ENCODE measurements at places on chromosomes 5 and 9.

- DNase-seq, result no peak
These were observed 72.7 kb downstream of the CERT1 start for GRCh38 chr5:75438722-75439121.

DNA sequence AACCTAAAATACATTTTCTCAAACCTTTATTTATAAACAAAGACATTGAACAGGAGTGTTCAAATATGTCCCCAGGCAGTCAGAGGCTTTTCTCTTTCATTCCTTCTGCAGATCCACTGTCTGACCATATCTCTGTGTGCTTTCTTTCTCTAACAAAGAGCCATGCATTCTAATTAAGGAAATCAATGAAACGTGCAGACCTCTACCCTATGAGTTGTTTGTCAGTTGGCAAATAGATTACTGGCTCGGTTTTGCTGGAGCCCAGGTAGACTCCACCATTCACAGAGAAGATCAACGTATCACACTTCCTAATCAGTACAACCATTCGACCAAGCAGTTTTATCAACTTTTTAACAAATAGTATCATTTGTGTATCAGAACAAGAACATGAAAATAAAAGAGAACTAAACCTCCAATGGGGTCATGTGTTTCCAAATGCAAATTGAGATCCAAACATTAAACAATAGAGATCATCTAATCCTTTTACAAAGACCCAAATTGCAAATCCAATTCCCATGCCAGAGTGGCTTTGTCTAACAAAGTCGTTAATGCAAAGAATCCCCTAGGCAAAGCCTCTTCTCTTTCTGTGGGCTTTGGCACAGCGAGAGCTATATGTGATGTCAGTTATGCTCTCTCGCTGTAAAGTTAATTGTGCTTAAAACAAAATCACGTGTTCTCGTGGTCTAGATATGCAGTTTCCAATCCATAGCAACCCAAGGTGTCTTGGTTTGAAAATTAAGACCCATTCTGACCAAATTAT, 16.8 kb downstream of the KLF4 start:
- no peak for DNase-seq

- no peak for DNase-seq
These were observed 6.7 kb downstream of the TMEM8B start for GRCh38 chr9:35835766-35836165.

- no peak for DNase-seq
These were observed 162.7 kb downstream of the C9orf50 start for GRCh38 chr9:129458155-129458661.

DNA sequence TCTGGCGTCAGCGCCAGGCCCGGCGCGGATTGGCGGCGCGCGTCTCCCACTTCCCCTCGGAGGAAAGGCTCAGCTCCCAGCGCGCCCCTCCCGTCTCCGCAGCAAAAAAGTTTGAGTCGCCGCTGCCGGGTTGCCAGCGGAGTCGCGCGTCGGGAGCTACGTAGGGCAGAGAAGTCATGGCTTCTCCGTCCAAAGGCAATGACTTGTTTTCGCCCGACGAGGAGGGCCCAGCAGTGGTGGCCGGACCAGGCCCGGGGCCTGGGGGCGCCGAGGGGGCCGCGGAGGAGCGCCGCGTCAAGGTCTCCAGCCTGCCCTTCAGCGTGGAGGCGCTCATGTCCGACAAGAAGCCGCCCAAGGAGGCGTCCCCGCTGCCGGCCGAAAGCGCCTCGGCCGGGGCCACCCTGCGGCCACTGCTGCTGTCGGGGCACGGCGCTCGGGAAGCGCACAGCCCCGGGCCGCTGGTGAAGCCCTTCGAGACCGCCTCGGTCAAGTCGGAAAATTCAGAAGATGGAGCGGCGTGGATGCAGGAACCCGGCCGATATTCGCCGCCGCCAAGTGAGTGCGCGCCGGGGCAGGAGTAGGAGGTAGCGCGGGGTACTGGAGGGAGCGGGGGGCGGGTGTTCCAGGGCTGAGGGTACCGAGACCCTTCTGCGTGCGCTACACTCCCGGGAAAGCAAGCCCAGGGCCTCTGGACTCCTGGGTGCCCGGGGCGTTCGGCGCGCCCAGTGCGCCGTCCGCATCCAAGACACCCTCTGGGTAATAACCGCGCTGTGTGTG, at the start of gene MSX2:
TSS of gene MSX2 (plus strand) at position 99 of the 777 bp plus-strand sequence. CDS start at position 177, 78 bp downstream.
- peak; percentile 91 for DNase-seq

GRCh38 chr5:68449380-68449779, 233.8 kb downstream of the PIK3R1 start:
- no peak for DNase-seq

DNA sequence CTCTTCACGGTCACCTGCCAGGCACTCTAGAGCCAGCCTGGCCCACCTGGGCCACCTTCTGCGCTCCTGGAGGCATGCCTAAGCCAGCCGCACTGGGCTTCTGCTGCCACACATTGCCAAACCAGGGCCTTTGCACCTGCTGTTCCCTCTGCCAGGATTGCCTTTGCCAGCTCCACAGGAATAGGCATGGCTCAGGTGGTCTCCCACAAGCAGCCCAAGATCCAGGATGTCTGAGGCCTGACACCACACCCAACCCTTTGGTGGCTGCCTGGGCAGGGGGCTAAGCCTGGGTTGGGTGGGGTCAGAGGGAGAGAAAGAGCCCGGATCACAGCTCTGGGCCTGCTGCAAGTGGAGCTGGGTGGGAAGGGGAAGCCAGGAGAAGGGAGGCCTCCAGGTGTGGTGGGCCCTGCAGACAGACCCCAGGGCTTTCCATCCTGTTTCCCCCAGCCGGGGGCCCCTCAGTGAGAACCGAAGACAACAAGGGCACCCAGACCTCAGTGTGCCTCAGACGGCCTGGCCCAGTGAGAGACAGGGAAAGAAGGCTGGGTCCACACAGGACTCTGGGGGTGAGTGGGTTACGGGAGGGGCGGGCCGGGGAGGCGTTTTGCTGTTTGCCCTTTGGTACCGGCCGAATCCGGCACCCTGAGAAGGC, 672 bp upstream of the SUSD3 start:
- DNase-seq, result no peak

- DNase-seq, result no peak
These were observed 174.2 kb downstream of the TMEM161B start for GRCh38 chr5:88094403-88094802.

- DNase-seq, result no peak
These were observed 290.2 kb downstream of the ZNF608 start for GRCh38 chr5:124456249-124456648.

DNA sequence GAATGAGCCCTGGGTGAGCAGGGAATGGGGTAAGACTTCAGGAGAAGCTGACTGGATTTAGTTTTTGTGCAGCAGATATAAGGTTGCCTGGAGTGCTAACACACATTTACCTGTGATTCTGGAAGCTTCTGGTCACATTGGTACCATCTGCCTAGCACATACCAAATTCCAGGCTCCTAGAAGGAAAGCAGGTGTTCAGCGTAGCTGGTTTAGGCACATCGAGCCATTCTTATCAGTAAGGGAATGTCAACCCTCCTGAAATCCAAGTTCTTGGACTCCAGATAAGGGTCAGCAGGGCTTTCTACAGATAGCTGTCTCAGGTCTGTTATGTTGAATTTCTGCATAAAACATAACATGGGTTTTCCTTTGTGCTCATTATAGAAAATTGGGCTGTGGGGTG, 10.3 kb downstream of the TCERG1 start:
- no peak for DNase-seq

All from left hindlimb (tissue), 1 donor.